ENCODE measurements at places on chromosomes 1 and 21.

GRCh38 chr1:8075511-8076051 is 49.5 kb upstream of the ERRFI1 start:
- no peak for DNase-seq

GRCh38 chr21:14911351-14911750 is 153.4 kb downstream of the NRIP1 start:
- DNase-seq, result no peak

DNA sequence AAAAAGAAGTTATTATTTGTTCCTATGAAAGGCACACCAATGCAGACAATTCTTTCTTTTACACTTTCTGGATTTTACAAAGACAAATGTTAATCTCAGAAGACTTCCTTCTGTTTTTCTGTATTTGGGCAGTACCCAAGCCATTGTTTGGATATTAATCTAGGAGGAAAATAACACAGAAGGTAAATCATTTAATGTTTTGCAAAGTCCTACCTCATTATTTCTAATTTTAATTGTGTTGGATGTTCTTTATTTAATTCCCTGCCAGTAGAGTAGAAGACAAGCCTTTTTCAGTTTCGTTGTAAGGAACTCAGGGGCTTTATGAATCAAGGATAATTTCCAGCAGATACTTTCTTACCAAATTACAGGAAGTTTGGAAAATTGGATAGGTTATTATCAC is 118.3 kb downstream of the VPS13D start:
- no peak for DNase-seq

DNA sequence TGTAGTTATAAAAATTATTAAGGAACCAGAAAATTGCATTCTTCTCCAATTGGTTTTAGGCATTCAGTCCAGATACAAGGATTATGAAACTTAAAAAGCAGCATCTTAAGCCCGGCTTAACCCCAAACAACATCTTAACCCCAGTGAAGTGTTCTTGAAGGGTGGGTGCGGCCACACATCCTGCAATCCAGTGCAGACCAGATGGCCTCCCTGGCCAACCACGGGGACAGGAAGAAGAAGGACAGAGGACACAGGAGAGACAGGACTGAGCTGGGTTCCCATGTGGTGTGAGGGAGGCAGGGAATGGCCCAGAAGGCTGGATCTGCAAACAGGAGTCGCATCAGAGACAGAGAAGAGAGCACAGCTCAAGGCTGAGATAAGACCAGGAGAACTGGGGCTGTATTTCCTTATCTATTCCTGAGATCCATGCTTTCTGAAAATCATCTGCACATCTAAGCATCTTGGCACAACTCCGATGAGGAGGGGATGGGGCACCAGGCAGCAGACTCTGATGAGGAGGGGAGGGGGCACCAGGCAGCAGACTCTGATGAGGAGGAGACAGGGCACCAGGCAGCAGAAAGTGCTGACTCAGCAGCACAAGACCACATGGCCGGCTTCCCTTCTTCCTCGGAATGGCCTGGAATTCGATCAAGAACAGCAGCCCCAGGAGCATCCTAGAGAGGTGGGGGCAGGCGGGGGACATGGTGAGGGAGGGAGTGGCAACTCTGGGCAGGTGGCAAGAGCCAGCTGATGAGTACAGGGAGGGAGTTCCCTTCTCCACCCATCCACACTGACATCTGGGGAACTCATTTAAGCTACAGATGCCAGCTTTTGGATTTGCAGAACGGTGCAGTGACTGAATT is 26.6 kb downstream of the ABCG1 start:
- DNase-seq, result no peak

GRCh38 chr1:193929374-193930033 is 743.1 kb upstream of the B3GALT2 start:
- no peak for DNase-seq

- no peak for DNase-seq
These were observed 13.2 kb downstream of the ESRRG start for GRCh38 chr1:216710055-216710454.

DNA sequence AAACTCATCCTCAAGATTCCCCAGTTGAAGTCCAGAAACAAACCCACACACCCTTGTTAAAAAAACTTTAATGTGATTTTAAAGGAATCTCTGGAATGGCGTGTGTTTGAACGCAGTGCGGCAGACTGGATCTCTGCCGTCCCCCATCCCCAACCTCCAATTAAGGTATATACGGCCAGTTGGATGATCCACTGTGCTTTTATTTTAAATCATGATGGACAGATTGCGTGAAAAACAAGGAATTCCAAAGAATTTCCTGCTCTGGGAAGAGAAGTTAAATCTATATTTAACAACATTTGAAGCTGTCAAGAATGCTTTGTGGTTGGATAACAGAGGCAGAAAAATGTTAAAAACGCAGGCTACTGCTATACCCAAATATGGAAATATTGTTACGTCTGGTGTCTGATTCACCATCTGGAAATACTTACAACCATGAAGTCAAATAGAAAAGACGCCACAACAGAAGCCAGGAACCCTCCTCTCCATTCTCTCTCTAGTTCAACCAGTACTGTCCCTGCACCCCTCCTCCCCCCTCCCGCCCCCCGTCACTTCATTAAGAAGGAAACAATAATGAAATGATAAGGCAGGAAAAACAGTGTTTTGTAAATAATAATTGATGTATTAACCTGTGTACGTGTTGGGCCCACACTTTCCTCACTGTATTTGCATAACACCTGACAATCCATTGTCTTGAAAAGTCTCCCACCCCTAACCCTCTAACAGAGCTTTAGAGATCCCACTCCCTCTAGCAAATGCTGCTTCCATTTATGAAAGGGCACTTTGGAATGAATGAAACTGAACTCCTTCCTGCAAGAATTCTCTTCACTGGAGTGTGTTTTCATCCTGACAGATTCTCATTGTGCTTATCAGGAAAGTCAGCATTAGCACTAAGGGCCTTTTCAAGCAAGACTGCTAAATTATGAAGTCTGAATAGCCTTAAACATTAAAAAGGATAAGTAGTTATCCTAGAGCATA is 2.0 kb upstream of the CCN1 start:
- peak; percentile 95 for DNase-seq

- DNase-seq, result no peak
These were observed 11.7 kb downstream of the HSPG2 start for GRCh38 chr1:21925334-21925940.

- no peak for DNase-seq
These were observed 217.0 kb downstream of the RWDD3 start for GRCh38 chr1:95451054-95451453.

GRCh38 chr1:55456971-55457370 is 241.8 kb upstream of the USP24 start:
- DNase-seq, result no peak

DNA sequence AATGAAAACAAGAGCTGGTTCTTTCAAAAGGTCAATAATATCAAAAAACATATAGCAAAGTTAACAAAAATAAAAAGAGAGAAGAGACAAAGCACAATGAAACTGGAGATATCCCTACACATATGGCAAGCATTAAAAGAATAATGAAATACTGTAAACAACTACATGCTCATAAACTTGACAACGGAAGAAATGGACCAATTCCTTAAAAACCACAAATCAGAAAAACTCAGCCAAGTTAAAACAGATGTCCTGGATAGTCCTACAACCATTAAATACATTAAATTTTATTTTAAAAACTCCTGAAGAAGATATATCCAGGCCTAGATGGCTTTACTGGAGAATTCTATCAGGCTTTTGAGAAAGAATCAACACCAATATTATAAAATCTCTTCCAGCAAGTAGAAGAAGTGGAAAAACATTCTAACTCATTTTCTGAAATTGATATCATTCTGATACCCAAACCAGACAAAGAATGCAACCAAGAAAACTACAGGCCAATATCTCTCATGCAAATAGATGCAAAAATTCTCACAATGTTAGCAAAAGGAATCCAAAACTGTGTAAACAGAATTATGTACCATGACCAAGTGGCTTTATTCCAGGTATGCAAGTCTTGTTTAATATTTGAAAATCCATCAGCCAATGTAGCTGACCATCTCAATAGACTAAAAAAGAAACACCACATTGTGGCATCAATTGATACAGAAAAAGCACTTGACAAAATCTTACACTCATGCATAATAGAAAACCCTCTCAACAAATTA is 56.1 kb upstream of the LRRC7 start:
- DNase-seq, result peak; percentile 67

DNA sequence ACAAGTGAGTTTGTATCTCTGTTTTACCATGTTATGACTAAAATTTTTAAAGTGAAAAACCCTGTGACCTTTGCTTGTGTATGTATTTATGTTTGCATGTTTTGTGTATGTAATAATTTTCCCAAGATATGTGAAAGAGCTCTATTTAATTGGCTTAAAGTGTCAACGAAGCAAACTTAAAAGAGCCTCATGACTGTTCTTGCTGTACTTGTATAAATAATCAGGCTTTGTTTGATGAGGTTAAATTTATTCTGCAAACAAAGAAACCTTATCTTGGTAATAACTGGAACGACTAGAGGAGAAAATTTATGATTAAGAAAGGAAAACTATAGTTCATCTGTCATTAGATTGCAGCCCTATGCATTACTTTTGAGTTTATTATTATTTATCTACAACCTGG is 6.6 kb downstream of the GBP7 start:
- DNase-seq, result no peak

Measured in fibroblast of gingiva (primary cell).